ENCODE measurements at places on chromosomes 6 and 20.
A peak's percentile ranks its signal among the peaks of the same experiment; 100 is the strongest.

GRCh38 chr6:134908906-134909516 lies 40.9 kb downstream of the ALDH8A1 start:
- H3K36me3 ChIP-seq, result no peaks in the 10 kb centered on the region
- peak overlapping the region; percentile 27 for H3K4me3 ChIP-seq
- H3K4me1 ChIP-seq, result peaks cover 23% of the 10 kb centered on the region
- H3K27ac ChIP-seq, result peak overlapping the region; percentile 99
- DNase-seq, result peak; percentile 99
- H3K27me3 ChIP-seq, result no peaks in the 10 kb centered on the region

DNA sequence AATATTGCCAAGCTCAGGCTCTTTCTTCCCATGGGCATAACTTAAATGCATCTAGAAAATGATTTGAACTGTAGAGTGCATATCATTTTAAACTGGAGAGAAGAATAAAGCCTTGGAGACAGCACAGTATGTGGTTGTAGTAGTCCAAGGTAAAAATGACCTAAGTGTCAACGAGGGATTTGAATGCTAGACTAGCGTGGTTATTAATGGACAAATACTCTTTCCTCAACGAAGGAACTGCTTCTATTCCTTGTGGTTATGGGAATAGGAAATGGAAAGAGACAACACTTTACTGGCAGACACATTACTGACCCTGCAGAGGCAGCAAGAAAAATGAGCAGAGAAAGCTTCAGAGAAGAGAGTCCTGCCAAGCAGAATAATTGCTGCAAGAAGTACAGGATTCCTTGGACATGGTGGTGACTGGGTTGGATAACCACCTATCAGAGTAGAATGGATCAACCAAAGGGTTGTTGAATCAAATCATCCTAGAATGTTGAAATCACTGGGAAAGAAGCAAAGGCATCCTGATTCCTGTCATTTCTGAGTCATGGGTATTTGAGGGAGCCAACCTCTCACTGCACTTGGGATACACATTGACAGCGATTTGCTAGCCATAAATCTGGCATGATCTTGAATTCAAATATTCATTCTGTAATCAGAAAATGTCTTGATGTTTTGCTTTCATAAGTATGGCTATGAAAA lies 258.1 kb upstream of the EPHA7 start:
- no peak for DNase-seq
- H3K27ac ChIP-seq, result no peak overlapping the region
- no peaks in the 10 kb centered on the region for H3K36me3 ChIP-seq
- H3K4me3 ChIP-seq, result no peak overlapping the region
- H3K4me1 ChIP-seq, result no peaks in the 10 kb centered on the region
- no peaks in the 10 kb centered on the region for H3K27me3 ChIP-seq

DNA sequence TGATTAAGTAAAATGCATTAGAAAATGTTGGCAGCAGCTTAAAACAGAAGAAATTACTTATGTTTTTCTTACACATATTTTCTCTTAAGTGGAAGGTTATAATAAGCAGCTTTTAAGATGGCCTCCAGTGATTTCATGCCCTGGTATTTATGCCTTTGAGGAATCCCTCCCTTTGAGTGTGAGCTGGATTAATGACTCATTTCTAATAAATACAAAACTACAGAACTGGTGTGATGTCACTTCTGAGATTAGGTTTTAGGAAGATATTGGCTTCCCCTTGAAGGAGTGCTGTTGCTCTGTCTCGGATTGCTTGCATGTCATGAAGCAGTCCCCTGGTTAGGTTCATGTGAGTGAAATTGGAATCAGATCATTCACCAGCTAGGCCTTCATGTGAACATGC lies 143.2 kb upstream of the EPHA7 start:
- no peak overlapping the region for H3K27ac ChIP-seq
- no peaks in the 10 kb centered on the region for H3K36me3 ChIP-seq
- H3K4me3 ChIP-seq, result no peak overlapping the region
- DNase-seq, result peak; percentile 43
- H3K27me3 ChIP-seq, result no peaks in the 10 kb centered on the region
- H3K4me1 ChIP-seq, result no peaks in the 10 kb centered on the region

GRCh38 chr6:82987951-82988350 lies 77.7 kb downstream of the UBE3D start:
- no peaks in the 10 kb centered on the region for H3K27me3 ChIP-seq
- no peaks in the 10 kb centered on the region for H3K4me1 ChIP-seq
- DNase-seq, result no peak
- H3K4me3 ChIP-seq, result no peak overlapping the region

- no peak for DNase-seq
- no peaks in the 10 kb centered on the region for H3K36me3 ChIP-seq
- H3K4me3 ChIP-seq, result no peak overlapping the region
- H3K27me3 ChIP-seq, result no peaks in the 10 kb centered on the region
- H3K27ac ChIP-seq, result no peak overlapping the region
Measured at GRCh38 chr6:50369996-50370395, 320.3 kb upstream of the DEFB112 start.

- no peak overlapping the region for H3K27ac ChIP-seq
- no peak overlapping the region for H3K4me3 ChIP-seq
- DNase-seq, result no peak
Measured at GRCh38 chr20:57417830-57418780, 26.9 kb downstream of the RBM38 start.

DNA sequence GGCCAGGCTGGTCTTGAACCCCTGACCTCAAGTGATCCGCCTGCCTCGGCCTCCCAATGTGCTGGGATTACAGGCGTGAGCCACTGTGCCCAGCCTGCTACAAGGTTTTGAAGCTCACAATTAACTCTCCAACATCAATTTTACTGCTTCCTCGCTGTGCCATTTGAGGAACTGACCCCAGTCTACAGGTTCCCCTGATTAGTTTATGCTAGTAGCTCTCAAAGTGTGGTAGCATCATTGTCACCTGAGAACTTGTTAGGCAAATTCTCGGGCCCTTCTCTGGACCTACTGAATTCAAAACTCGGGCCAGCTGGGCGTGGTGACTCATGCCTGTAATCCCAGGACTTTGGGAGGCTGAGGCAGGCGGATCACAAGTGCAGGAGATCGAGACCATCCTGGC lies 49.4 kb downstream of the MCUR1 start:
- no peak for DNase-seq
- H3K4me3 ChIP-seq, result no peak overlapping the region
- H3K4me1 ChIP-seq, result peaks cover 4% of the 10 kb centered on the region
- H3K36me3 ChIP-seq, result no peaks in the 10 kb centered on the region

DNA sequence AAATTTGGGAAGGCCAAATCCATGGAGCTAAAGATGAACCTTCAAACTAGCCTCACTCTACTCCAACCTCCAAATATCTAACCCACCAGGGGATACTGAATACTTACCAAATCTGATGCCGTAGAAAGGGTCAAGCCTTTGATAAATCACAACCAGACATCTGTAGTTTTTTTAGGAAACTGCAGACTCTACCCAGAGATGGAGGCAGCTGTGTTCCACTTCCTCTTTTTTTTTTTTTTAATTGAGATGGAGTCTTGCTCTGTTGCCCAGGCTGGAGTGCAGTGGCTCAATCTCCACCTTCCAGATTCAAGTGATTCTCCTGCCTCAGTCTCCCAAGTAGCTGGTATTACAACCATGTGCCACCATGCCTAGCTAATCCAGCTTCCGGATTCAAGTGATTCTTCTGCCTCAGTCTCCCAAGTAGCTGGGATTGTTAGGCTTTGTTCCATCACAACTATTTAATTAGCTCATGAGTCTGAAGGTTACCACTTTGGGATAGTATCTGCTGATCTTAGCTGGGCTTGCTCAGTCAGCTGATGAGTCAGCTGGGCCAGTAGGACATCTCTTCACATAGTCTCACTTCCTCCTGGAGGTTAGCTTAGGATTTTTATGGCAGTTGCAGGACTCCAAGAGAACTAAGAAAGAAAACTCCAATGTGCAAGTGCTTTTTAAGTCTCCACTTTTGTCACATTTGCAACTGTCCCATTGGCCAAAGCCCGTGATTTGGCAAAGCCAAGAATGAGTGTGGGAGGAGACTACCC lies 13.3 kb downstream of the FRK start:
- H3K4me3 ChIP-seq, result no peak overlapping the region
- H3K27ac ChIP-seq, result no peak overlapping the region
- no peaks in the 10 kb centered on the region for H3K4me1 ChIP-seq
- no peak for DNase-seq
- H3K36me3 ChIP-seq, result no peaks in the 10 kb centered on the region

GRCh38 chr20:5864428-5864827 lies 85.9 kb downstream of the TRMT6 start:
- H3K27ac ChIP-seq, result no peak overlapping the region
- H3K4me3 ChIP-seq, result no peak overlapping the region
- H3K27me3 ChIP-seq, result no peaks in the 10 kb centered on the region

DNA sequence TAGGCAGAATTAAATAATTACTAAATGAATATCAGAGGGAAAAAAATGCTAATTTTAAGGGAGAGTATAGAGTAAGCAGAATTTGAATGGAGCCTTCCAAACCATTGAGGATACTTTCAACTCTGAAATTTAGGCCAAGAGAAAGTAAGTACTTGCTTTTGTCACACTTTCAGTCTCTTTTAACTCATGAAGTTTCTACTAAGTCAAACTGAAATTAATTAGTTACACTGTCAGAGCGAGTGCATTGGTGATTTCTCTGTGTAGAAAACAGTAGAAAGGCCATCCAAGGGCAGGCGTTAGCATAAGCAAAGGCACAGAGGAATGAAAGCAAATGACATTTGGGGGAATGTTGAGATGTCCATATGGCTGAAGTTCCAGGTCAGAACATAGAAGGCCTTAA lies 92.9 kb downstream of the PLEKHG1 start:
- H3K27ac ChIP-seq, result no peak overlapping the region
- H3K27me3 ChIP-seq, result no peaks in the 10 kb centered on the region
- no peaks in the 10 kb centered on the region for H3K36me3 ChIP-seq
- no peaks in the 10 kb centered on the region for H3K4me1 ChIP-seq
- DNase-seq, result no peak
- H3K4me3 ChIP-seq, result no peak overlapping the region

DNA sequence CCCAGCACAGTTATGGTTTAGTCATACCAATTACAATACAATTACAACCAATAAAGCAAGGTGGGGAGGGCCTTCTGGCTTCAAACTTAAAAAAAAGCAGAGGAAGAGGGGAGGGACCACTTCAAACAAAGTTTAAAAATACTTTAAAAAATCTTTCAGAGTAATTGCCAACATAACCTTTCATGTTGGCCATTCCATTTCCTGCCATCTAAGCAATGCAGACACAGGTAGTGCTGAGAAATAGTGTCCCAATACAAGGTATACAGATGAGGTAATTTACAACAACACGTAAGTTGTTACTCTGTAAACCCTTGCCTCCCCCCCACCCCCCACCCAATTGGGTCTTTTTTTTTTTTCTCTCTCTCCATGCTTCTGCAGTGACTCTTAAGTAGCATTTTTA lies 18.8 kb upstream of the TBC1D20 start:
- no peak for DNase-seq
- peaks cover 11% of the 10 kb centered on the region for H3K36me3 ChIP-seq
- H3K4me1 ChIP-seq, result no peaks in the 10 kb centered on the region
- no peak overlapping the region for H3K4me3 ChIP-seq
- no peak overlapping the region for H3K27ac ChIP-seq

DNA sequence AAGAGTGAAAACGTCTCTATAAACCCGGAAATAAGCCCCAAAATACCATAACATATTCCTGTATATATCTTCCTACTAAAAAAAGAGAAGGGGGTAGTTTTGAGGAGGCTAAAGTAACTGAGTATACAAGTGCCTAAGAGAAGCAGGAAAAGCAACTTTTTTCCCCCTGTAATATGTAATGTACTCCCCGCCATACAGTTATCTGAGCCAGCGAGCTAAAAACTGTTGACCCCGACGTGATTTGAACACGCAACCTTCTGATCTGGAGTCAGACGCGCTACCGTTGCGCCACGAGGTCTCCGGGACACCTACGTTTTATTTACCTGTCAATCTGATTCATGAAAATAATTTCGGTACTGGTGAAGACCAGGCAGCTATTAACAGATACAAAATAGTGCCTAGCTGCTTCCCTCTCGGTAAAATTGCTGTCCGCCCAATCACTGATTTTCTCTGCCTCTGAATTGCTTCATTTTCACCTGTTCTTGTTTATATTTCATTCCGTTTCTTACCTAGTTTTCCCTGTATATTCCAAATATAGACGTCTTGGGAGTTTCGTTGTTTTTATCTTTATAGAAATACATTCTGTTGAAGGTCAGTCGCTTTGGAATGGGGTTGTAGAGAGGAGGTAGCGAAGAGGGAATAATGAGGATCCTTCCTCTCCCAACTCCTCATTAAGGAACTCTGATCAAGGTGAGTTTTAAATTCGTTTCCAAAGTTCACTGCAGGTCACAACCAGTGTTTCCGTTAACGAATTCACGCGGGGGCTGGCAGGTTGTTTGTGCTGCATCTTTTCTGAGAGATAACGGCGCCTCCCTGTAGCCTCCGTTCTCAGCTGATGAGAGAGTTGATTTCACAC lies 33.6 kb upstream of the BTN3A2 start:
- no peak for DNase-seq
- no peaks in the 10 kb centered on the region for H3K36me3 ChIP-seq
- H3K4me3 ChIP-seq, result peak overlapping the region; percentile 79
- no peak overlapping the region for H3K27ac ChIP-seq
